ENCODE measurements at places on chromosomes 1 and 21. TPM values are rescaled to one million over a fixed set of nuclear protein-coding genes. Genes with fewer than 3 reads are reported as not detected.

The ATP1A1 gene
- total RNA-seq: 259 TPM

The ADSS2 gene
- 72.4 TPM for total RNA-seq

The MPL gene
- 0.15 TPM for total RNA-seq

The GPATCH3 gene
- 16.1 TPM for total RNA-seq

The SRRM1 gene
- 202 TPM for total RNA-seq

The TAS1R1 gene
- total RNA-seq: not detected

The LAD1 gene
- 15.6 TPM for total RNA-seq

The OR13G1 gene
- not detected for total RNA-seq

The LMNA gene
- total RNA-seq: 46.2 TPM

The CFHR1 gene
- 0.16 TPM for total RNA-seq

The HTR6 gene
- total RNA-seq: 1.2 TPM

The TCHH gene
- total RNA-seq: 0.02 TPM

The GUK1 gene
- 111 TPM for total RNA-seq

The CHI3L2 gene
- 0.41 TPM for total RNA-seq
